ENCODE measurements at places on chromosomes 12 and 14. TPM values are rescaled to one million over a fixed set of nuclear protein-coding genes. Genes with fewer than 3 reads are reported as not detected.

GRCh38 chr14:53470351-53471043, 317.4 kb upstream of the DDHD1 start:
- no peak for DNase-seq
- peaks cover 3% of the 10 kb centered on the region for H3K4me1 ChIP-seq
- H3K27ac ChIP-seq, result no peak overlapping the region
- no peaks in the 10 kb centered on the region for H3K27me3 ChIP-seq

- H3K4me1 ChIP-seq, result peaks cover 28% of the 10 kb centered on the region
- peaks cover 35% of the 10 kb centered on the region for H3K36me3 ChIP-seq
- no peak overlapping the region for H3K4me3 ChIP-seq
- H3K27ac ChIP-seq, result no peak overlapping the region
- no peaks in the 10 kb centered on the region for H3K27me3 ChIP-seq
- no peak for DNase-seq
These were observed 27.5 kb downstream of the TCHP start for GRCh38 chr12:109927622-109928021.

- H3K27ac ChIP-seq, result no peak overlapping the region
- no peaks in the 10 kb centered on the region for H3K27me3 ChIP-seq
- H3K36me3 ChIP-seq, result no peaks in the 10 kb centered on the region
- DNase-seq, result no peak
These were observed 27.6 kb upstream of the FOXN3 start for GRCh38 chr14:89444516-89445125.

Gene ZC3H10
- total RNA-seq, result 7.9 TPM

DNA sequence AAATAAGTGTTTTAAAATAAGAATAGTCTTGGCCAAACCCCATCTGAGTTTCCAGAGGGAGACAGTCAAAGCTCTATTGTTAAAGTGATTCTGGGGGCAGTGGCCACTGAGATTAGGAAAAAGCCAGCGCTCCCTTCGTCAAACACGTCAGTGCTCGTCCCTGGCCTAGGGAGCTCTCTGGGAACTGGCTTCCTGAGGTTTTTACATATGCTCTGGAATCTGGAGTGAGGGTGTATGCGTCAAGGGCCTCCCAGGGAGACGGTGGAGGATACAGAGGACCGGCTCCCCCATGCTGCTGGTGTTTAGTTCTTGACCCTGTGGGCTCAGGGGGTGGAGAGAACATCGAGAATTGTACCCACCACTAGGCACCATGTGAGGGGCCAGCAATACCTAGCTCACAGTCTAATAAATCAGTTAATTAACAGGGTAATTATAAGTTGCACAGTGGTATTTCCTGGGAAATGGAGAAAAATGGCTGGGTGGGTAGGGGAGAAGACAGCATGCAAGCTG, 87.0 kb downstream of the SLC25A47 start:
- no peak overlapping the region for H3K4me3 ChIP-seq
- no peak overlapping the region for H3K27ac ChIP-seq
- no peaks in the 10 kb centered on the region for H3K36me3 ChIP-seq
- no peaks in the 10 kb centered on the region for H3K27me3 ChIP-seq

GRCh38 chr12:116278667-116279066, 1.2 kb upstream of the MED13L start:
- DNase-seq, result no peak
- H3K27me3 ChIP-seq, result no peaks in the 10 kb centered on the region
- H3K36me3 ChIP-seq, result no peaks in the 10 kb centered on the region
- H3K4me1 ChIP-seq, result peaks cover 3% of the 10 kb centered on the region
- no peak overlapping the region for H3K4me3 ChIP-seq
- H3K27ac ChIP-seq, result no peak overlapping the region
